ENCODE measurements at places on chromosomes 16 and 17. TPM values are rescaled to one million over a fixed set of nuclear protein-coding genes. Genes with fewer than 3 reads are reported as not detected.

- no peak for DNase-seq
These were observed 2.7 kb upstream of the ATAD5 start for GRCh38 chr17:30829022-30829421.

- DNase-seq: no peak
These were observed 485.6 kb downstream of the NPIPA7 start for GRCh38 chr16:16864536-16864935.

- no peak for DNase-seq
These were observed 55.3 kb upstream of the MTSS2 start for GRCh38 chr16:70740914-70741782.

- no peak for DNase-seq
These were observed 59.0 kb downstream of the ABR start for GRCh38 chr17:1120596-1121441.

GRCh38 chr16:51410125-51410524, 259.1 kb upstream of the SALL1 start:
- DNase-seq: no peak

DNA sequence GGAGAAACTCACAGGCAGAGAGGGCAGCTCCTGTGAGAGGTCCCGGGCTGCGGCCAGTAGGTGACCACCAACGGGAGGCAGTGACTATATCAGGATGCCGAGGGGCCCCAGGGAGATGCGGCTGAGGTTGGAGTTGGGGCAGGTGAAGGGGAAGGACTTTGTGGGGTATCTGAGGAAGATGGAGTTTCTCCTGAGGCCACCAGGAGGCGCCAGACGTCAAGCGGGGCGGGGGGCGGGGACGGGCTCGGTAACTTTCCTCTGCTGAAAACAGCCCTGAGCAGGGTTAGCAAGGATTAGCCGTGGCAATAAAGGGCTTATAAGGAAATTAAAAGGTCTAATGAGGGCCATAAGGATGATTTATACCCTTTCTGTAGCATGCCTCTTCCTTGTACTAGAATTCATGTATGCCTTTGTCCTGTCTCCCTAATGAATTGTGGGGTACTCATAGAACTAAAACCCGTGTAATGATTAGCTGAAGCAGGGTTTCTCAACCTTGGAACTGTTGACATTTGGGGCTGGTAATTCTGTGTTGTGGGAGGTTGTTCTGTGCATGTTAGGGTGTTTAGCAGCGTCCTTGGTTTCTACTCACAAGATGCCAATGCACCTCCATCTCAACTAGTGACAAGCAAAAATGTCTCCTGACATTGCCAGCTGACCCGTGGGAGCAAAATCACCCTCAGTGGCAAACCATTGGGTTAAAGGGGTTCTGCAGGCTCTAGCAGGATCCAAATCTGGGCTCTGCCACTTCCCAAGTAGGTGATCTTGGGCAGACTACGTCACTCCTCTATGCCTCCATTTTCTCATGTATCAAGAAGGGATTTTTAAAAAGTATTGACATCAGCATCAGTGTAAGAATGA, 74.8 kb upstream of the GRIN2A start:
- no peak for DNase-seq

DNA sequence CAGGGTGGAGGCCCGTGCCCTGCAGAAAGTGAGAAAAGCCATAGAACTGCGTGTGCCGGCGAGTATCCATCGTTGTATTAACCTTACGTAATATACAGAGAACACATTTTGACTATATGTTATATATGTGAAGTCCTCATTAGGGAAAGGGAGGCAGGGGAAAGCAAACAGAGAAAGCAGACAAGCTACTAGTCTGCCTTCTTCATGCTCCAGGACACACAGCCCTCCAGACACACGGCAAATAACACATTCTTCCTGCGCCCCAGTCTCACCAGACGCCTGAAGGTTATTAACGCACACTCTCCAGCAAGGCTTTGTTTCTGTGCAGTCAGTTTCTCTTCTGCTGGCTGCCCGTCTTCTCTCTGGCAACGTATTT, 28.8 kb downstream of the PRDM7 start:
- no peak for DNase-seq

DNA sequence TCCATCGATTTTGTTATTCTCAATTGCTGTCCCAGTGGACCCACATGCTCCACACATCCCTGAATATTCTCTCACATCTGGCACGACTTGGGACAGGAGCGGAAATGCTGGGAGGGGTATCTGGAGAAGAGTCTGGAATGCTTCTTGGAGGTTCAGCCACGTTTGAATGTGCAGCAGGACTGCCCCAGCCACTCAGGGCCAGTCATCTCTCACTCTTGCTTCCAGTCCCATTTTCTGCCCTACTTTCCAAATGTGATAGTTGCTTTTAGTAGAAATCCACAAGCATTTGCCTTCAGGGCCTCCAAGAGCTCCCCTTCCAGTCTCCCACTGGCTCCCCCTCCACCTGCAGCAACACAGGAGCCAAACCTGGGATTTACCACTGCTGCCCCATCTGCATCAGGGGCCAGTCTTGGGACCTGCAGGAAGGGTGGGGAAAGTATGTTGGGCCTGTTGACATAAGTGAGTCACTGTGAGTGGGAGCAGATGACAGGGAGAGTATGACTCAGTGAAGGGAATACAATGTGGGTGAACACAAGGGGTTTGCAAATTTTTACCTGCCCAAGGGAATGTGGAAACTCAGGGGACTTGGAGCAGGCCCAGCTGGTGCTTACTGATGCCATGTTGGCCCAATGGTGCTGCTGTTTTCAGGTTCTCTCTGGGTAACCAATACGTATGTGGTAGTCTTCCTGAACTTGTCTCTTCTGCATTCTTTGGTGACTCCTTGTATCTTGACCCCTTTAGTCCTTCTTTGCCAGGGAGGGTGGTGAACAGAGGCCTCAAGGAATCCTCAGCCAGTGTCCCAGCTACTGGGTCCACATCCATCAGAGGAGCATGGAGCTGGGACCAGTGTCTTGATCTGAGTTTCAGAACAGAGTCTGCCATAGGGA, 78.8 kb upstream of the CRHR1 start:
- DNase-seq: no peak

- no peak for DNase-seq
These were observed 10.1 kb downstream of the RBFOX3 start for GRCh38 chr17:79600681-79601131.

- DNase-seq: no peak
These were observed 551.5 kb downstream of the MAF start for GRCh38 chr16:79049040-79049439.

GRCh38 chr17:75566834-75567233, 20.8 kb upstream of the MYO15B start:
- no peak for DNase-seq

DNA sequence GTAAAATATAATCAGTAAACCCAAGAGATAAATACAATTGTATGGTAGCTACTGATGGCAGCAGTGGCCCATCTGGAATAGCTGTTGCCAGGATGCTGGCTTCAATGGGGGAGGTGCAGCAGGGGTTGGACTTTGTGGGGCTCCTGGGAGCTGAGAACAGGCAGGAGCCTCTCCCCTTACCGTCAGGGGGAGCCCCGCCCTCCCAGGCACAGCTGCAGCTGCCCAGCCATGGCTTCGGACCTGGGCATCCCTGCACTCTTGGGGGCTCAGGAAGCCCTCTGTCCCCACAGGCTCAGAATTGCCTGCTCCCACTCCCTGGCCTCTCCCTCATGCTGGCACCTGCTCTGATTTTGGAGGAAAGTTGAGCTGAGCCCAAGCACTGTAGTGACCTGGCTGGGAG, 741.1 kb downstream of the CDH11 start:
- no peak for DNase-seq

DNA sequence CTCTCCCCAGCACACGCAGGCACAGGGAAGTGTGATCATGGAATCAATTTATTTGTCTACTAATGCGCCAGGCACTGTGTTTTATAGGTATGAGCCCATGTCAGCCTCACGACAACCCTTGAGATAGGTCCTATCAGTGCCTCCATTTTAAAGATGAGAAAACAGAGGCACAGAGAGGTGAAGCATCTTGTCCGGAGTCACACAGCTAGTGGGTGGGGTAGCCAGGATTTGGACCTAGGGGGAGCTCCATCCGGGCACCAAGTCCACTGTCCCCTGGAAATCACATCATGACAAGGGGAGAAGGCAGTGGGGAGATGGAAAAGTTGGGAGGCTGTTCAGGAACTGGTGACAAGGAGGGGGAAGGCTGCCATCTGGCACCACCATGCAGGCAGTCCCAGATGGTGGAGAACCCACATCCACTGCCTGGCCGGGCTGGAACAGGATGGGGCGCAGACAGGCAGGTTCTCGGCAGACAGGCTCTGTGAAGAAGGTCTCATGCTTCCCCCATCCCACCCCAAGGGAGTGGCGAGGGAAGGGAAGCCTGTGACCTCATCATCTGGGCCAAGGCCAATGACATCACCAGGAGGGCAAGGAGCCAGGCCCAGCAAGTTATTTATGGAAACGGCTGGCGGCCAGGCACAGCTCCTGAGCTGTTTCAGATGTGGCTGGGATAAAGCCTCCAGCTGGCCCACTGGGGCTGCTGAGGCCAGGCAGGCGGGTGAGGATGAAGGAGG, 126.0 kb upstream of the SDK2 start:
- DNase-seq: peak; percentile 51

- no peak for DNase-seq
These were observed 409.1 kb downstream of the NPIPA7 start for GRCh38 chr16:16788004-16788403.

- no peak for DNase-seq
These were observed 7.8 kb upstream of the TMEM132E start for GRCh38 chr17:34571428-34572130.

- DNase-seq: no peak
These were observed 235.2 kb upstream of the CDH5 start for GRCh38 chr16:66131156-66131807.

- no peak for DNase-seq
These were observed 587 bp downstream of the PLD6 start for GRCh38 chr17:17205368-17206123.

DNA sequence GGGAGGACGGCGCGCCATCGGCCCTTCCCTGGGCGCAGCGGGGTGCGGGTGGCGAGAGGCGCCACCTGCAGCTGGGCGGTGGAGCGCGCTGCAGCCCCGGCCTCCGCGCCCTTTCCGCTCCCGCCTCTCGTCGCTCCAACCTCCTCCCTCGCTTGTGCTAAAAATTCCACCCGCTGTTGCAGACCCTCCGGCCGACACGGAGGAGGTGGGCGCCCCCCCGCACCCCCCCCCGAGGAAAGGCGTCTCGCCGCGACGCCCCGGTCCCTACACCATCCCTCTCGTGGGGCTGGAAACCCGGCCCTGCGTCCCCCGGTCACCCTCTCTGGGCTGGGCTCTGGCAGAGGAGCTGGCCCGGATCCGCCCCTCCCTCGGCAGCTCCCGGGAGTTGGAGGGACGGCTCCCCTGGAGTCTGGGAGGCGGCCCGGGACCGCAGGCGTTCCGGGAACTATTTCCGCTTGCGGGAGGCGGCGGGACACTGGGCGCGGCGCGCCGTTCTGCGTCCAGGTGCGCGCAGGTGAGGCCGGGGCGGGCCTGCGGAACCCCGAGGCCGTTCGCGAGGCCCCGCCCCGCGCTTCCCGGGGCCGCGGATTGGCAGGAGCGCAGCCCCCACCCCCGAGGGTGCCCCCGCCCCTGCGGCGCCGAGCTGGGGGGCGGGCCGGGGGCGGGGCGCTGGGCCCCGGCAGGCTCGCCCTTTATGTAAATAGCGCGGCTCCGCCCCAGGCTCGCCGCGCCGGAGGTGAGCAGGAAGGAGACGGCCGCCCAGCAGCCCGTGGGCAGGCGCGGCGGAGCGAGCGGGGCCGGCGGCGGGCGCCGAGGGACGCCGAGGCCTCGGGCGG, at the start of gene LLGL2:
Gene LLGL2 (plus strand): TSS at position 728 of the 836 bp plus-strand sequence. CDS start 17,730 bp downstream, outside the sequence.
- peak; percentile 76 for DNase-seq

- DNase-seq: no peak
These were observed 12.1 kb upstream of the ZFHX3 start for GRCh38 chr16:73059779-73060615.

DNA sequence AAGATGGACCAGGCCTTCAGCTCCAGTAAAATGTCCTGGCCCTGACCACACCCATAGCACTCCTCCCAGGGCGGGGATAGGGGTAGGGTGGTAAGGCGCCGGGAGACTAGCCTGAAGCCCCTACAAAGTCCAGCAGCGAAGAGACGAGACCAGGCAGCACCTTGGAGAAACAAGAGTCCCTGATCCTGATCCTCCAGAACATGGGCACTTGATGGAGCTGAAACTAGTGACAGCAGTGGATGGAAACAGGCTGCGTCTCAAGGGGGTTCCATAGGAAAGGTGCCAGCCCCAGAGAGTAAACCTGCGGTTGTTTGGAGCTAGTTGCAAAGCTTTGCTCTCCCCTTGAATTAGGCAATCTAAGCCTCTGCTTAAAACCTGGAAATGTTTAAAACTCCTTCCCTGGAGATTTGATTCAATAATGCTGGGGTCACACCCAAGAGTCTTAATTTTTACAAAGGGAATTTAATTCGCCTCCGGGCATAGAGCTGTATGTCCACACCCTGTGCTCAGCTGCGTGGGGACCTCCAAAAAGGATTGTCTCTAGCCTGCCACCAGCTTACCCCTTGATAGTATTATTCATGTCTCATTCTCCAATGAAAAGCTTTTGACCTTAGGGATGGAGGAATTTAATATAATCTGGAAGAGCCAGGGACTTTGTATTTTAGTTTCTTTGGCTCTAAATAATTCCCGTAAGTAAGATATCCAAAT, 258.6 kb downstream of the PMP22 start:
- no peak for DNase-seq

DNA sequence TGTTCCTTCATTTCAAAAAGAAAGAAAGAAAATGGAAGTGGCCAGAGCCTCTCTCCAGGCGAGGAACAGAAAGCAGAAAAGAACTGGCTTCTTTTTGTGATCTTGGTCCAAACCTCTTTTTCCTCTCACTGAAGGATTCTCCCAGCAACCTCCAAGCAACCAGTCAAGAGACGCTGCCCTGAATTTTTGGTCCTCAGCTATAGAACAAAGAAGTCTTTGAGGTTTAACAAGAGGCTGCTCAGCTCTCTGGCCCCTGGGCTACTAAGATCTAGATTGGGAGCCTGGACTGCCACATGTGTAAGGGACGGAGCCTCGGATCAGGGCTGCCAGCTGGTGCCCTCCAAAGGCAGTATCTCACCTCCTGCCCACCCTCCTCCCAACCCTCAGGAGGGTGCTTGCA, 62.6 kb downstream of the AXIN2 start:
- DNase-seq: no peak

- DNase-seq: no peak
These were observed 390 bp downstream of the MNT start for GRCh38 chr17:2400474-2400866.

DNA sequence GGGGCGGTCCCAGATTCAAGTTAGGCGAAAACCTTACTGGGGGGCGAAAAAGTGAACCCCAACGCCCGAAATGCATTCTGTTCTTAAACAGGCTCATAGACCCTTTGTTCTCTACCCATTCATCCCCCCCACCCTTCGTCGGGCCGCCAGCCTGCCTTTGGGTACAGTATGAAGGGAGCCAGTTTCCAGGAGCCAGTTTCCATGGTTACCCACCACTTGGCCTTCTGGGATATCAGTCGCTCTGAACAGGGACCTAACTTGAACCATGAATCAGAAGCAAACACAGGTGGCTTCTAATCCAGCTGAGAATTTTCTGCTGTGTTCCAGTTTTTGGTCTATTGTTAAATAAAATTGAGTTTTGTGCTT, 532 bp downstream of the DHX40 start:
- peak; percentile 58 for DNase-seq

Gene PRR11
- polyA plus RNA-seq: 18.9 TPM

Gene PRSS21
- not detected for polyA plus RNA-seq

Gene RAP1GAP2
- polyA plus RNA-seq: 23.3 TPM

Gene GAS2L2
- polyA plus RNA-seq: 0.07 TPM

Gene HOXB1
- polyA plus RNA-seq: 0.27 TPM

Gene TM4SF5
- 1.4 TPM for polyA plus RNA-seq

Gene TBX4
- polyA plus RNA-seq: 0.53 TPM

Gene ARHGAP23
- polyA plus RNA-seq: 52.0 TPM

Gene KRT39
- polyA plus RNA-seq: not detected
